GM12891 (cell line): ENCODE measurements at places on chromosomes 13 and 19.

GRCh38 chr19:924553-925086, 1.2 kb upstream of the ARID3A start:
- no peak for DNase-seq

GRCh38 chr13:25165663-25166062, 6.4 kb downstream of the AMER2 start:
- no peak for DNase-seq

GRCh38 chr13:98960606-98961502, 17.0 kb downstream of the DOCK9 start:
- DNase-seq, result no peak

- no peak for DNase-seq
Measured at GRCh38 chr13:69324090-69324886, 783.3 kb upstream of the ATXN8OS start.

- DNase-seq, result no peak
Measured at GRCh38 chr13:81275666-81276258, 934.8 kb upstream of the SPRY2 start.
